ENCODE measurements at places on chromosomes 1 and 21.

DNA sequence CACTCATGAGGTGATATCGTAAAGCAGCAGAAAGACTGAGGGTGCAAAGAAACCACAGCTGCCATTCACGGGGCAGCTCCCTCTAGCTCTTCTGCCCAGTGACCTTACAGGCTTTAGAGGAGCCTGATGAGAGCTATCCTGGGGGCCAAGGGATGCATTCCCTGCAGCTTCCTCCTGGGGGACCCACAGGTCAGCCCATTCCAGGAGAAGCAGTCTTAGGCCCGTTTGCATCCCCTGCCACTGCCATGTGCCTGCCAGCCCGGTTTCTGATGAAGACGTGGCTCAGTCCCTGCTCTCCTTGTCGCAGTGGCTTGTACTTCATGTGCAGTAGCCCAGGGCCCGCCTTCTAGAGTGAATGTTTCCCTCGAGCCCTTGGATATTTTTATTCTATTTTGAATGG lies 22.8 kb downstream of the ATP5PO start:
- no peak for DNase-seq

DNA sequence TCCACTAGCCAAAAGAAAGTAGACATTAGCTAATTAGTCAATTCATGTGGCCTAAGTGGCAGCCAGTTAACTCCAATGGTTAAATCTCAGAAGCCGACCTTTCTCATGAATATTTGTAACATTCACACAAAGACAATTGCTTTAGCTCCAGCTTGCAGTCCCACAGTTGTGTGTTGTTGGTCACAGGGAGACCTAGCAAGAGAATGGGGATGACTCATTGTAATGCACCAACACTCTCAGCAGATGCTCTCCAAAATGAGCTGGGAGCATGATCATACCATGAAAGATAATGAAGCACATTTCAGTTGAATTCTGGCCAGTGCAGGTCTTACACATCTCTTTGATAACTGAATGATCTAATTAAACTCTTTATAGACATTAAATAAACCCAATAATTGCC lies 160.4 kb downstream of the HLX start:
- no peak for DNase-seq

DNA sequence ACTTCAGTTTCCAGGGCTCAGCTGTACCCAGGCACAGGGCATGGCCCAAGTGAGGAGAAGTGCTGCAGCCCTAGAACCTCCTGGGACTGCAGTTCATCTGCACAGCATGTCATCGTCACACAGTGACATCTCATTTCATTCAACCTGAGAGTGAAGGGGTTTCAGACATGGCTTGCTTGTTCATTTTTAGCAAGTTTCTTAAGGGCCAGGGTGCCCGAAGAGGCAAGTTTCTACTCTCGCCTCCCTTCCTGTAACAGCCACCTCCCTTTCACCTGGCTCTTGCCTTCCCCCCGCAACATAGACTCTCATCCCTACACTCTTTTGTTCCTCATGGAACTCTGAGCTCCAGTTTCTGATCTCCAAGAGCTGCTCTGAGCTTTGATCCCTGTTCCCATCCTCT lies 108.1 kb downstream of the C1orf21 start:
- no peak for DNase-seq

DNA sequence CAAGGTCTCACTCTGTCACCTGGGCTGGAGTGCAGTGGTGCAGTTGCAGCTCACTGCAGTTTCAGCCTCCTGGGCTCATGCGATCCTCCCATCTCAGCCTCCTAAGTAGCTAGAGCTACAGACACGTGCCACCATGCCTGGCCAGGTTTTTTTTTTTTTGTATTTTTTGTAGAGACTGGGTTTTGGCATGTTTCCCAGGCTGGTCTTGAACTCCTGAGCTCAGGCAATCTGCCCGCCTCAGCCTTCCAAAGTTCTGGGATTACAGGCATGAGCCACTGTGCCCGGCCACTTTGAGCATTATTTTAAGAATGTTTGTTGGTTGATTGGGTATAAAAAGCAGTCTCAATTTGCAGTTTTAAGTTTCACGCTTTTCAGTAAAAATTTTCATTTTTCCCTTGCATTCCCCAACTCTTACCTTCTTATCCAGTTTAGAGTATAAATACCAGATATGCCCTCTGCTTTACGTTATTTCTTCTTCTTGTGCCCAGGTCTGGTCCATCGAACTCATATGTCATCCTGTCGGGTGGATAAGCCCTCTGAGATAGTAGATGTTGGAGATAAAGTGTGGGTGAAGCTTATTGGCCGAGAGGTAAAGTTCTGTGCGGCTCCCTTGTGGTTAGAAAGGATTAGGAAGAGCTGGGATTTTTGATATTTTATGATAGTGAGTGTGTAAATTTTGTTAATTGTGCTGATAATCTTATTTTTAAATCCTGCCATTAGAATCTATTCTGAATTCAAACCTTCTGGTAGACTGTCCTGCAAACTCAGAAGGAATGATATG lies 36.0 kb downstream of the FABP3 start:
- no peak for DNase-seq

DNA sequence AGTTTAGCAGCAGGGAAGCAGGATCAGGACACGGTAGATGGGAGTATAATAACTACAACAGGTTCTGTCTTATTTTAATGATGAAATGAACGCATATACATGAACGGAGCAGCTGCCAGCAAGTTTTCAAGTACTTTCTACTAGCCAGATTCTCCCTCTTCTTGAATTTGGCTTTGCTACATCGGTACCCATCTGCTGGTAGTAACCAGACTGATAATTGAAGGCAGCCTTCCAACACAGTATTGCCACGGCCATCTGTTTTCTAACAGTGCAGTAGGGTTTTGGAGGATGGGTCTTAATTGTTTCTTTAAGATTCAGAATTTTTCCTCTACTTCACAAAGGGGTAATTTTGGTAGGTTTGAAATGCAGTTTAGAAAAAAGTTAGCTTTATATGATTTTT lies 33.4 kb downstream of the CENPF start:
- no peak for DNase-seq

GRCh38 chr21:15028186-15028585 lies 36.6 kb downstream of the NRIP1 start:
- no peak for DNase-seq

DNA sequence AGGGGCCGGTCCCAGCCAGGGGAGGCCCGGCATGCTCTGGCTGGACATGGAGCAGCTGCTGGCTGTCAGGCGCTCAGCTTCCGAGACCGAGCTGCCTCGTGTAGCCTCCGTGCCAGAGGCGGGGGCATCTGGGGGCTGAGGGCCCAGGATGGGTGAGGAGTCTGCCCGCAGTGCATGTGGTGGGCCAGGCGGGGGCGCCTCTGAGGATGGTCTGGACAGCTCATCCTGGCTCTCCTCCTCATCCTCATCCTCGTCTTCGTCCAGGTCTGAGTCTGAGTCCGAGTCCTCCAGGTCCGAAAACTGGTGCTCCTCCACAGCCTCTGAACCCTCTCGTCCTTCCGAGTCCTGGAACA lies 28.9 kb upstream of the EDN2 start:
- no peak for DNase-seq

GRCh38 chr1:8257621-8258020 lies 60.3 kb upstream of the SLC45A1 start:
- no peak for DNase-seq

GRCh38 chr1:26951216-26951615 lies 9.1 kb downstream of the KDF1 start:
- DNase-seq, result no peak

DNA sequence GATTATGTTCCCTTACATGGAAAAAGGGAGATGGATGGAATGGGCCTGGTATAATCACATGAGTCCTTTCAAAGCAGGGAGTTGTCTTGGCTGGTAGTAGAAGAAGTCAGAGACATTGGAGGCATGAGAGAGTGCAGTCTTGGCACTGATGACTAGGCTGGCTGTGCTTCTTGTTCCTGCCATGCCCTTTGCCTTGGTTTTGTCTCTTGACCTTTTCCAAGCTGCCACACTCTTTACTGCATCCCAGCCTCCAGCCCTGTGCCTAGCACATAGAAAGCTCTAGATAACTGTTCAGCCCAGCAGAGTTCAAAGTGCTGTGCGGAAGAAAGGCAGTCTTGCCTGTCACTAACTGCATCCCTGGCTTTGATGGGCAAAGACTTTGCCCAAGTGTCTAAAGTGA lies 412.6 kb downstream of the PRDM2 start:
- DNase-seq, result no peak

DNA sequence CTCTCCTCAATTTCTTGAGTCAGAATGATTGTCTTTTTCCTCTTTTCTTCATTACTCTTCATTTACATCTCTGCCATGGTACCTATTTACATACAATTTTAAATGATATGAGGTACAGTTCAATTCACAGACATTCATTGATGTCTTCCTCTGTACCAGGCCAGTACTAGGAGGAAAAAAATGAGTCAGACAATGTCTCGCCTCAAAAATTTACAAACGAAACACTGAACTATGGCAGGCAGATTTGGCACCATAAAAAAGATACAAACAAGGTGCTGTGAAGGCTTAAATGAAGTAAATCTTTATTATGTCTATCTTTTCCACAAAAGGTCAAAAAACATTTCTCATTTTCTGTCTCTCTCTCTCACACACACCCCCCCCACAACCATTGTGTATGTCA lies 71.0 kb downstream of the RGS13 start:
- no peak for DNase-seq

GRCh38 chr1:91505086-91505485 lies 4.4 kb downstream of the CDC7 start:
- DNase-seq, result no peak

DNA sequence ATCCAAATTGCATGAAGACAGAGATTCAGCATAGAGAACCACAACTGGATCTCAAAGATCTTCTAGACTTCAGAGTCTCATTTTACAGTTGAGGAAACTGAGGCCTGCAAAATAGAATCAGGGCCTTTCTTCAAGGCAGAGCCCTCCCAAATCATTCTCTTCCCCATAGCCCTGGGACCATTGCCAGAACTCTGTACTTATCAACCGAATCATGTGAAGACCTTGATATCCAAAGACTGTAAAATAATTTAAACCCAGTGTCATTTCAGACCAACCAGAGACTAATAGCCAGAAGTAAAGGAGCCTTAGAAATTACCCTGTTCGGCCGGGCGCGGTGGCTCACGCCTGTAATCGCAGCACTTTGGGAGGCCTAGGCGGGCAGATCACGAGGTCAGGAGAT lies 90.1 kb downstream of the DTL start:
- DNase-seq, result no peak

- DNase-seq, result no peak
These were observed 75.7 kb downstream of the ZC3H11B start for GRCh38 chr1:219537223-219537631.

GRCh38 chr1:4055294-4055967 lies 155.4 kb upstream of the C1orf174 start:
- no peak for DNase-seq
